AG04449 (cell line): ENCODE measurements at places on chromosomes 5 and 9.

- DNase-seq: no peak
Measured at GRCh38 chr5:157463621-157464518, 3.9 kb downstream of the NIPAL4 start.

GRCh38 chr9:89668216-89668865 lies 63.5 kb downstream of the GADD45G start:
- DNase-seq: no peak

DNA sequence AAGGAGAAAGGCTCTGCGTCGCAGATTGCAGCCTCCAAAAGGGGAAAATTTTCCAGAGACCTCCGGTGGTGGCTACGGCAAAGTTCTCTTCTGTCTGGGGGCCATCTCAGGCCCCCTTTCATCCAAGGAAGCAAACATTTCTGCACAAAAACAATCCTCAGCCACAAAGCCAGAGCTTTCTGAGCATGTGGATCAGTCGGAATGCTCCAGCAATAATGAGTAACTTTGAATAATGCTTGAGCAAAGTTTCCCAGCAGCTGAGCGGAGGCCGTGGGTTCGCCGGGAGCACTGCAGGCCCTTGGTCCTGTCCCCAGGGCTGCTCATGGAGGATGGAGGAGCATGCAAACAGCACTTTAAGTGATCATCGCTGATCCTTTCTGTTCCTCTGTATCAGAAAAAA lies 60.2 kb upstream of the UNC5A start:
- DNase-seq: no peak

GRCh38 chr9:81289622-81290021 lies 399.7 kb downstream of the TLE1 start:
- DNase-seq: no peak

GRCh38 chr9:34256987-34257585 lies 72.0 kb downstream of the KIF24 start:
- DNase-seq: no peak

GRCh38 chr5:148843510-148844318 lies 17.3 kb downstream of the ADRB2 start:
- DNase-seq: no peak

GRCh38 chr5:6504677-6505415 lies 56.2 kb downstream of the UBE2QL1 start:
- DNase-seq: no peak

DNA sequence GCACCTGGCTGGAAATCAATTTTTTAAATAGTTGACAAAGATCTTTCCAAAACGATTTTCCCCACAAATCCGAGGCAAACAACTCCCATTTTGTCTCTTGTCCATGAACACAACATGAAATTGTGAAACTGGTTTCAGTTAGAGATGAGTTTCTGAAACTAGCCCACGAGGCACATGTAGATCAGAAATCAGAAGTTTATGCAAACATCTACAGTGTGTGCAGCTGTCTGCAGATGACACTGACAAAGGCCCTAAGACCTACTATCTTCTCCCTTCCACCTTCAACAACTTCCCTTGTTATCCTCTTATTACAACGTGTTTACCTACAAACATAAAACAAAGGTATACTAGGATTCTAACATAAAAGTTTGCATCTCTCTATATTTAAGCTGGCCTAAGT lies 183.3 kb downstream of the DIRAS2 start:
- DNase-seq: no peak

- no peak for DNase-seq
Measured at GRCh38 chr5:122172207-122172606, 42.9 kb downstream of the ZNF474 start.

- DNase-seq: no peak
Measured at GRCh38 chr5:106523852-106524251, 1146.9 kb downstream of the EFNA5 start.

DNA sequence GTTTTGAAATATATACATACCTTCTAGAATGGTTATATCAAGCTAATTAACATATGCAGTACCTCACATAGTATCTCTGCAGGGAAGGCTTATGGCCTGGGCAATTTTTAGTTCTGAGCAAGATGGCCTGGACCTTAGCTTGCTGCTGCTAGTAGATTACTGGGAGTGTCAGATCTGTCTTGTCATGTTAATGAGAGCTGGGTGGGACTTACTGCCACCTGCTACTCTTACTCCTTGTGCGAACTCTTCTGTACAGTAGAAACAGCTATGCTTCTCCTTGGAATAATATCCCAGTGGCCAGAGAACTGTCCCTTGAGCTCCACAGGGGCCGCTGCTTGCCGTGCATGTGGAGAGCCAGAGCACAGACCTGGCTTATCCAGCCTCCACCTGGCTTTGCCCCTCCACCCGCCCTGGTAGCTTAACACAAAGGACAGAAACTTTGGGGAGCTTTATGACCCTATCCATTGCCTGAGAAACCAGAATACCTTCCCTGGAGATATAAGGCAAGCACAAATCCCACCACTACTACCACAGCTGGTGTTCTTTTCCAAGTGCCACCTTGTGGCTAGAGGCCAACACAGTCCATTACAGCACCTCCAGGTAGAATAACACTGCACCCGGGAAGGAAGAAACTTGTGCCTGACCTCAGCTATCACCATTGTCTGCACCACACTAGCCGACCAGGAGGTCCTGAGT lies 74.4 kb upstream of the RUSC2 start:
- no peak for DNase-seq

- no peak for DNase-seq
Measured at GRCh38 chr5:138666226-138666742, 86.9 kb upstream of the CTNNA1 start.

DNA sequence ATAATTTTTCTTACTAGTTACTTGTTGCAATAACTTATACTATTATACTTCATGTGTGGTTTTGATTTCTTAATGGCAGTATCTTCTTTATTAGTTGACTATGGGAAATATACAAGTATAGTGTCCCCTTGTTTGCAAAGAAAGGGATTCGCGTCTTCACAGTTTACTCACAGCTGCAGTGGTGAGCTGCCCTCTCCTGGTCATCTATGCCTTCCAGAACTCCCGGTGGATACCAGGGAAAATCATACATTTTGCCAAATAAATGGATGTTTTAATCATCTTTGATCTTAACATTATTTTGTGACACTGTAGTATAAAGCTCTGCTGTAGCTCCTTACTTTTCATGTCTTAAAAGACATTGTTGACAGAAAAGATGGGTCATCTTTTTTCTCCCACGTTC lies 142.0 kb downstream of the ZCCHC7 start:
- DNase-seq: no peak

DNA sequence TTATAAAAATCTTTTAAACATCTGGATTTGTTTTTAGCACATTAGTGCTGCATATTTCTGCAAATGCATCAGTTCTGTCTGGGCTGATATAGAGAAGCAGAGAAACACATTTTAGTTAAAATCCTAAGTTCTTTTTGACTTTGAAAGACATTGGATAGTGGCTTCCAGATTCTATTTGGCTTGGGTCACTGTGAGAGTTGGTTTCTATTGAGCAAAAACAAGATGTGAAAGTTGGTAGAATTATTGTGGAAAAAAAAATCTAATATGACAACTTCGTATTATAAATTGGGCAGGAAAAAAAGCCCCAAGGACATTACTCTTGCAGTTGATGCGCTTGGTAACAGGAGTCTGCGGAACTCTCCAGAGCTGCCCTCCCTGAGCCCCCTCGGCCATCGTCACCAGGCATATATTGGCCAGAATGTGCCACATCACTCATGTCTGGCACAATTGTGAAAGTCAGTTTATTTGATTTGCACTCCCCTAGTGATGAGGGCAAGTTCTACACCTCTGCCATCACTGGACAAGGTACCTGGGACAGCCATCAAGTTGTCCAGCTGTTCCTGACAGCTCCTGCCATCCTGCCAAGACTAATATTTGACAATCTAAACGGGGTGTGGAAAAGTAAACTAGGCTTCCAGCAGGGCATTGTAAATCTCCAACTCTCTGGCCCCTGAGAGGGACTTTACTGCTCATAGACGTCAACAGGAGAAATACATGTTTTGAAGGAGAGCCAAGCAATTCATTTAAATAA lies 334.5 kb downstream of the TENT4A start:
- no peak for DNase-seq

DNA sequence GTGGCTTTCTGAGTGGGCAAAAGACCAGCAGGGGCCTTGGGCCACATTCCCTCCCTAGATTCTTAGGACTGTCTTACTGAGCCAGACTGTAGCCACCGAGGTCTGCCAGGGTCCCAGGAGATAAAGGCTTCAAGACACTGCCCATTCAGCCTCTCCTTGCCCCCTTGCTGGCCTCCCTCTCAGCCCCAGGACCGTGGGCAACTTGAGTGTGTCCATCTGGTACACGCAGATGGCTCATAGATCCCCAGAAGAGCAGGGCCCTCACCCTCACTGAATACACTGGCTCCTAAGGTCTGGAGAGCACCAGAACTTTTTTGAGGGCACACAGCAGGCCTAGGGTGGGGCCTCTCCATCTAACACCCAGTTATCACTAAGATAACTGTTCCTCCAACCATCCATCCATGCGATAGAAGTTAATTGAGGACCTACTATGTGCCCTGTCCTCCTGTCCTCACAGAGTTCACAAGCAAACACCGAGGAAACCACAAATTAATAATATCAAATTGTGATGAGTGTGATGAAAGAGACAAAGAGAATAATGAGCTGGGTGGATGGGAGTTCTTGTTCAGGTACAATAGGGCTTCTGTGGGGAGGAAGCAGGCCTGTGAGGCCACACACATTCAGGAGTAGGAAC lies 4.9 kb upstream of the PDGFRB start:
- DNase-seq: no peak

GRCh38 chr9:19404283-19405075 lies 4.3 kb upstream of the ACER2 start:
- no peak for DNase-seq

- no peak for DNase-seq
Measured at GRCh38 chr5:151598984-151599383, 7.9 kb upstream of the FAT2 start.

- DNase-seq: no peak
Measured at GRCh38 chr5:1017691-1018455, 9.3 kb downstream of the NKD2 start.
